ENCODE measurements at places on chromosomes 4 and X. TPM values are rescaled to one million over a fixed set of nuclear protein-coding genes. Genes with fewer than 3 reads are reported as not detected.

MAB21L2 gene
- 0.14 TPM for total RNA-seq

MAGEB17 gene
- 0.62 TPM for total RNA-seq

STATH gene
- not detected for total RNA-seq

FANCB gene
- total RNA-seq: 2.4 TPM

ZMAT1 gene
- total RNA-seq: 7.3 TPM

Data from prostate gland (tissue), 2 donors.